ENCODE measurements at places on chromosomes 3 and 15.
A peak's percentile ranks its signal among the peaks of the same experiment; 100 is the strongest.

GRCh38 chr15:85044251-85044853 lies 62.7 kb downstream of the PDE8A start:
- no peak for DNase-seq

DNA sequence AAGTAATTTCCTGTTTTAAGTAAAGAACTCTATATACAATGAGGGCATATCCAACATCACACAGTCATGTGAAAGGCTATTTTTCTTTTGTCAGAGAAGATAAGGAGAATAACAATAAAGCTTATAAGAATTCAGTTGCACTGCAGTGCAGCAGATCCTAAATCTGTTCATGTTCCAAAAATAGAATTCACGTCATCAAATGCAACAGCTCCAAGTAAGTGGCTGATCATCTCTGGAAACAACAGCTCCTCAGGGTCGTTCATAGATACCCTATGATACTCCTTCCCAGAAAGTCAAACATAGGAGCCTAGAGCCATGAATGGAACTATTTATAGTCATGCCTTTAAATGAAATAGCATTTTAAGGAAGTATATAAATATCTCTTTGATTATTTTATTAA lies 100.2 kb downstream of the FMN1 start:
- DNase-seq: no peak

DNA sequence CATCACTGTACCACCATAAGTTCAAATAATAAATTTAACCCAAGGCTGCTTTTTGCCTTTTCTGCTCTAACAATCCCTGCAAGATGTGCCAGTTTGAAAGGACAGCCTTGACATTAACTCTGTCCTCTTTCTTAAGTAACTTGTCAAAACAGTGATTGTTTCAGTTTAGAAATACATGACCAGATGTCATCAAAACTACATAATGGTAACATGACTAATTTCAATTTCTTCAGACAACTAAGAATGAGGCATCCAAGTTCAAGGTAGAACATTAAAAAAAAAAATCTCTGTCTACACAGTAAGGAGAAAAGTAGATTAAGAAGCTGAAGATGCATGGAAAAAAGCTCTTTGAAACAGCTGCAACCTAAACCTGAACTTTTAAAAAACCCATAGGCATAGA lies 47.4 kb downstream of the SHQ1 start:
- DNase-seq: no peak

GRCh38 chr3:124509884-124510283 lies 220.4 kb upstream of the UMPS start:
- no peak for DNase-seq

DNA sequence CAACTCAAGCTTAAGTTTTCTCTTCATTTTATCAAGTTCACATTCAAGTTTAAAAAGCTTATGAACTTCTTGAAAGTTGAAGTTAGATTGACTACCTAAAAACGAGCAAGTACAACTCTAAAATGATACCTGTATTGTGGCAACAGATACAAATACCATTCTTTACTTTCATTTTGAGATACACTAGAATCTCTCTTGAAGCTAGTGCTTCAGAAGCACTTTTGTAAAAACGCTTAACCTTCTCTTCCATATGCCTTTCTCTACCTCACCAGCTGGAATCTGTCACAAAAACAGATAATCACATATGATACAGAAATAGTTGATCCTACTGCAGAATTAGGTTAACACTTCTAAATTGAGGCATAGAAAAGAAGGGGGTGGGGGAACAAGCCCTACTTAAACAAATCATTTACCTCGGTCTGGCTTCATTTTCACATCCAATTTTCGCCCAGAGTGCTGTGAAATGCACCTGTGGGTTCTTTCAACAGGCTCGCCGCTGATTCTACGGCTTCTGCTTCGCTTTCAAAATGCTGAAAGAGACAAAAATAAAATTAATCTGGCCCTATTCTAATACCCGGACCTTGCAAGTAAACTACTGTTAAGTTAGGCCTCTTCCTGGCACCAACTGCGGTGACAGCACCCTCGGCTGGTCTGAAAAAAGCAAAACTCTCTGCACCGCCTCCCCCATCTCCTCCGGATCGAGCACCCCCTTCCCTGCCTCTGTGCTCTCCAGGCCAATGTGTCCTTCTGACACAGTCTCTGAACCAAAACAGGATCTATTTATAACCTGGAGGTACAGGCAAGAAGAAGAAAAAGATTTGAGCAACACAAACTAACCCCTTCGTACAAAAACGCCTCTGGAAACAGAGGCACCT lies 1.4 kb downstream of the ATOSA start:
- DNase-seq: peak; percentile 44

DNA sequence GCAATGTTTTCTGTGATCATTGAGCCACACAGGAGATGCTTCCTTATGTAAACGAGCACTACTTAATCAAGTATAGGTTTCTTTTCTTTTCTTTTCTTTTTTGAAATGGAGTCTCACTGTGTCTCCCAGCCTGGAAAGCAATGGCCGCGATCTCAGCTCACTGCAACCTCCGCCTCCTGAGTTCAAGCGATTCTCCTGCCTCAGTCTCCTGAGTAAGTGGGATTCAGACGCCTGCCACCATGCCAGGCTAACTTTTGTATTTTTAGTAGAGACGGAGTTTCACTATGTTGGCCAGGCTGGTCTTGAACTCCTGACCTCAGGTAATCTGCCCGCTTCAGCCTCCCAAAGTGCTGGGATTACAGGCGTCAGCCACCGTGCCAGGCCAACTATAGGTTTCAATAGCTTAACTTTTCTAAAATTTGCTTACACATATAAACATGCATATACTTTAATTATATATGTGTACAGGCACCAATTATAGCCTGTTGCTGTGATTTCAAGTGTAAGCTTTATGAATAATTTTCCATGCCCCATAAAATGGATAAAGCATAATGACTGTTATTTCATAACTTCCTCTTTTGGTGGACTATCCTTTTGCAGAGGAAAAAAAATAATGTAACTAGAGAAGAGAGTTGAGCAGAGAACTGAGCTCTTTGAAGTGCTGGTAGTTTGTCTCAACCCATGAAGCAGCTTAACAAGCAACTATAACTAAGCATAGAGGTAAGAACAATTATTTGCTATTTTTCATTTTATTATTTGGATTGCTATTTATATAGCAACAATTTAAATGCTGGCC lies 24.8 kb upstream of the MBNL1 start:
- DNase-seq: peak; percentile 39

DNA sequence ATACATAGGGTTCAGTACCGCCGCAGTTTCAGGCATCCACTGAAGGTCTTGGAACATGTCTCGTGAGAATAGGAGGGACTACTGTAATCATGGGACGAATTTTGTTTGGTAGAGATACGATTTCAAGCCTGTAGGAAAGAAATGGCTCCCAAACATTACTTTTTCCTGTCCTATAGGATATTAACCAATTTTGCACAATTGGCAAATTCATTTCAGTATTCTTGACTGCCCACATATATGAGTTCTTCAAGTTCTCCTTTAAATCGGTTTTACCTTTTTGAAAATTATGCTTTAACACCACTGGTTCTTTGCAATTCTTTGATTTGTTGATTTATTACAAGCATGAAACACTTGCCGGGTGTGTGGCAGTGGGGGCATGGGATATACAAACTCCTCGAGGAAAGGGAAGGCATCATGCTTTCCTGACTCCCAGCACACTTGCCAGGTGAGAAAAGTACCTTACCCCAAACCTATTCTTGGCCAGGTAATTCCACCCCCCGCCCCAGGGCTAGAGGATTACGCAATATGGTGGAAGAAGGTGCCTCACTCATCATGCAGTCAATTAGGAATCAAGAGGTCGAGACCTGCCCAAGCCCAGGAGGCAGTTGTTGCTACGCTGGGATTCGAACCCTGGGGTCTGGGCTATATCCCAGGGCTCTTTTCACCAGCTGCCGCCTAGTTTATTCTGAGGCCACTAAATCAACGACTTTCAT lies 584 bp upstream of the LARS2 start:
- no peak for DNase-seq

DNA sequence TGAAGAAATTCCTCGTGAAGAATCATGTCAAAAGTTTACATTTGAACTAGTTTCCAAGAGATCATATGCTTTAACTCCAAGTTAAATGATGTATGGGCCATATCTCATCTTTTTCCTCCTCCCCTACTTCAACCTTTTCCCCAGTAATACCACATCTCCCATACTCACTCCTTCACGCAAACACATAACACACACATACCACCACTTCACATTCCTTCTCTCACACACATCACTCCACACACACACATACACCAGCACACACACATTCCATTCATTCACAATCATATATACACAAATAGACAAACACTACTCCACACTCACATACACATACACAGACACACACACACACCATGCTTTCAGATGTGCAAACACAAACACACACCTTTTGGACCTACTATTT lies 769.0 kb upstream of the NR2F2 start:
- no peak for DNase-seq

- DNase-seq: no peak
Measured at GRCh38 chr3:196489747-196490146, 13.8 kb downstream of the RNF168 start.

DNA sequence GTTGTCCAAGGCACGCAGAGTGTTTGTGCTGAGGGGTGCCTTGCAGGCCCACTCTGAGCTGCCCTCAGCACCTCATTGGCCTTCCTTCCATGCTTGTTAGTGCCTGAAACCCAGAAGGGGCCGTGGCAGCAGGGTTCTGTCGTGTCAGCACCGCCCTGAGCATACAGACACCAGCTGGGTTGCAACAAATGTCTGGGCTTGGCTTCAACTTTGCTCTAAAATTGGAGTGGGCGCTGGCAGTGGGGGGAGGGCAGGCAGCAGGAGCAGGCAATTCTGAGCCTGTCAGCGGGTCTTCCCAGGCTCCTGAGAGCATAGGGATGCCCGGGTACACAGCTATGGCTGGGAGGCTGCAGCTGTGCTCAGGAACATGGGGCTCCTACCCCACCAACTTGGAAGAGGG lies 464.3 kb downstream of the EPHA3 start:
- DNase-seq: no peak

GRCh38 chr3:189778340-189778950 lies 147.3 kb downstream of the TP63 start:
- no peak for DNase-seq

DNA sequence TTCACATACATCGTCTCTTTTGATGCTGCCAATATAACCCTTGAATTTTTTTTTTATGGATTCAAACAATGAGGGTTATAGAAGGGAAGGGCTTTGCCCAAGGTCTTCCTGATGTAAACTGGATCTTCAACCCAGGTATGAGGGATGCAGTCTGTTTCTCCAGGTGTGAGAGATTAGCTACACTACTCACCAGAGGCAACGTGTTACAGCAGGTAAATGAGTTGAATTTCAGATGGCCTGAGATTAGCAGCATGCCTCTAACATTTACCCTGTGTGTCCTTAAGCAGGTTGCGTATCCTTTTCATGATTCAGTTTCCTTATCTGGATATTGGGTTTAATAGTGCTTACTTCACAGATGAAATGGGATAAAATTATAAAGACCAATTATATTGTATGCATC lies 1.9 kb downstream of the RTP4 start:
- no peak for DNase-seq

DNA sequence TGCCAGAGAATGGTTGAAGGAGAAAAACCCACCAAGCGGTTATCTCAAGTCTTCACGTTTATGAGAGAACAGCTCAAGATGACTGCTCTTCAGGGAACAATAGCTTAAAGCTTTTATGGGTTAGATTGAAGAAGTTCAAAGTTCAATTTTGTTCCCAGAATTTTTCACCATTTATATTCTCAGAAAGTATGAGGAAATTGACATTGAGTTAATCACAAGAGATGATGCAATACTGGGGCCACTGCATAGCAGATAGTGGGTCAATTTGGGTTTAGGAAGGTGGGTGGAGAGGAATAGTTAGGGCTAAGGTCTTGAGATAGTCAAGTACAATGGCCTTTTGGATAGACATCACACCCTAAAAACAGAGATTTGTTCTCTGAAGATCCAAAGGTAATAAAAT lies 539.3 kb downstream of the SQOR start:
- no peak for DNase-seq

- DNase-seq: no peak
Measured at GRCh38 chr3:106839576-106840280, 537.5 kb upstream of the CCDC54 start.

DNA sequence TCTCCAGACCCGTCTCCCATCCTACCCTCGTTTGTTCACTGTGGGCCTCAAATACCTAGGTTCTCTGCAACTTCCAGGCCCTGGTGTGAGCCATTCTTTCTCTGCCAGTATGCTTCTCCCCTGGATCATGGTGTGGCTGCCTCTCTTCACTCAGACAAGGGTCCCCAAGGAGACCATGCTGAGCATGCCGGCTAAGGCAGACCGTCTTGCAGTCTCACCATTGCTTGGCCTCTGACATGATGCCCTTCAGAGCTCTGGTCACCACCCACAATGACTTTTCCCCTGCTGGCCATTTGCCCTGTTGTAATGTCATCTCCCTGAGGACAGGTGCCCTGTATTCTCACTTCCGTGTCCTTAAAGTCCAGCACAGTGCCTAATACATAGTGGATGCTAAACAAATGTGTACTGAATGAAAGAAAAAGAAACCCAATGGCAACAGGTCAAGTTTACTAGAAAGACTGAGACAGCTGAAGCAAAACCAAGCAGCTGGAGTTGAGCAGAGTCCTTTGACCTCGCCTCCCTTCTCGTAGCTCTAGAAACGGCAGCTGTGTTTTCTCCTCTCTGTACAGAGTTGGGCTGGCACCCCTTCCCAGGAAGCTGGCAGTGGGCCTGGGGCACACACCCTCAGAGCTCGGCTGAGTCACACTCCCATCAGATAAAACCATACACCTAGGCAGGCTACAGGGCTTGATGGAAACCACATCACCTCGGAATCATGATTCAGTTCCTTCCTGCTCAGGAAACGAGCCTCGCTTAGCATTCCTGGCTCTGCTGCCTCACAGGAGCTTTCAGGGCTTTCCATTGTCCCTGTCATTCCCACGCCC lies 8.6 kb downstream of the TLR9 start:
- DNase-seq: no peak

DNA sequence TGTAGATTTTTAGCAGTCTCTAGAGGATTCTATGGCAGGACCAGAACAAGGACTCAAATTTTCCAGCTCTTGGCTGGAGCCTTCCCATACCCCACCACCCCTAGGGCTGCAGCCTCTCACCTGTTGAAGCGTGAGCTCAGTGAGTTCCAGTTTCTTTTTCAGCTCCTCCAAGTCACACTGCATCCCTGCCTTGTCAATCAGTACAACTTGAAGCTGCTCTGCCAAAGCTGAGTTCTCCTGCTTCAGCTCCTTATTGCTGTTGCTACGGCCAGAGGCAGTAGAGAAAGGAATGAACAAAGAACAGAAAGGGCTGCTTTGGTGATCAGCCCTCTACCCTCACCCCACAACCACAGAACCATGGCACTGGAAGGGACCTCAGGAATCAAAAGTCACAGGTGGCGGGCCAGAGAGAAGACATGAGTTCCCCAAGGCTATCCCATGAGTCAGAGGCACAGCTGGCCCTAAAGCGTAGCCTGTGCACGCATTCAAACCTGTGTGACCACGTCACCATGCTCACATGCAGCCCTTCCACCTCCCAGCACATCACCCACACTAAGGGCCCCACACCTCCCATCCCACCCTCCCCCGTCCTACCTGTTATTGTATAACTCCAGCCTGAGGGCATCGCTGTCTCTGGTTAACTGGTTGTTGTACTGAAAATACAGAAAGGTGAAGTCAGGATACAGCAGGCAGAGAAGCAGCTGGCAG lies 83.3 kb upstream of the C2CD4B start:
- DNase-seq: no peak

GRCh38 chr15:58503139-58504027 lies 71.6 kb downstream of the LIPC start:
- DNase-seq: no peak

Data from KG1 (cell line).